ENCODE measurements at places on chromosomes 11 and 22.
A peak's percentile ranks its signal among the peaks of the same experiment; 100 is the strongest.

DNA sequence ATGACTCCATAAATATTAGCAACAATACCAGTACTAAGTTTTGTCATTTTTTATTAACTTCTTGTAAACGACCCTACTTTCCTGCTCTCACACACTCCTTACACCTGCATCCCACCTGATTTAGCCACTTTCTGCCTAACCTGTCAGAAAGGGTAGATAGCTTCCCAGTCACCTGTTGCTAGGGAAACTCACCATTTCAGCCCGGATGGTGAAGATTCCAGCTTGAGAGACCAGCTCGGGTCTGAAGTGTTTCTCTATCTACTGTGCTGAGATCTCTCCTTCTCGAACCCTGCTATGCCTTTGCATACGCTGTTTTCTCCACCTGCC lies at the start of gene PARVG:
Gene PARVG, plus strand, starts transcription at position 220 of the 327 bp plus-strand sequence. CDS start 2,405 bp downstream, outside the sequence.
- no peak for DNase-seq

DNA sequence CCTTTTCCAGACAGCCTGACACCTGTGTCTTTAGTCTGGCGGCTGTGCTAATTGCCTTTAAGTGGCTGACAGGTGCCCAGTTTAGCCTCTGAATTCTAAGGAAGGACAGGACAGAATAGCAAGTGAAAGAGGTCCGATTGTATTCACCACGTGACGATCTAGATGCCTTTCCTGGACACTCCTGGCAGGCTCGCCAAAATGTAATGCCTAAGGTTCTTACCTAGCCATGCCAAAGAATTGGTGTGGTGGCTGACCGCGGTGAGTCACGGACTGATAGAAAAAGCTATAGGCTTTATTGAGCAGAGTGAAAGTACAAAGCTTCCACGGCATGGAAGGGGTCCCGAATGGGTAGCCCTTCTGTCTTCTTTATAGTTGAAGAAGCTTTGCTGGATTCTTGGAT lies 26.7 kb downstream of the ANKRD42 start:
- DNase-seq: no peak

GRCh38 chr22:38454353-38455075 lies 485 bp downstream of the KCNJ4 start:
- no peak for DNase-seq

- no peak for DNase-seq
Measured at GRCh38 chr11:70129051-70129592, 51.0 kb downstream of the ANO1 start.

- no peak for DNase-seq
Measured at GRCh38 chr11:36345084-36345511, 49.0 kb downstream of the PRR5L start.

DNA sequence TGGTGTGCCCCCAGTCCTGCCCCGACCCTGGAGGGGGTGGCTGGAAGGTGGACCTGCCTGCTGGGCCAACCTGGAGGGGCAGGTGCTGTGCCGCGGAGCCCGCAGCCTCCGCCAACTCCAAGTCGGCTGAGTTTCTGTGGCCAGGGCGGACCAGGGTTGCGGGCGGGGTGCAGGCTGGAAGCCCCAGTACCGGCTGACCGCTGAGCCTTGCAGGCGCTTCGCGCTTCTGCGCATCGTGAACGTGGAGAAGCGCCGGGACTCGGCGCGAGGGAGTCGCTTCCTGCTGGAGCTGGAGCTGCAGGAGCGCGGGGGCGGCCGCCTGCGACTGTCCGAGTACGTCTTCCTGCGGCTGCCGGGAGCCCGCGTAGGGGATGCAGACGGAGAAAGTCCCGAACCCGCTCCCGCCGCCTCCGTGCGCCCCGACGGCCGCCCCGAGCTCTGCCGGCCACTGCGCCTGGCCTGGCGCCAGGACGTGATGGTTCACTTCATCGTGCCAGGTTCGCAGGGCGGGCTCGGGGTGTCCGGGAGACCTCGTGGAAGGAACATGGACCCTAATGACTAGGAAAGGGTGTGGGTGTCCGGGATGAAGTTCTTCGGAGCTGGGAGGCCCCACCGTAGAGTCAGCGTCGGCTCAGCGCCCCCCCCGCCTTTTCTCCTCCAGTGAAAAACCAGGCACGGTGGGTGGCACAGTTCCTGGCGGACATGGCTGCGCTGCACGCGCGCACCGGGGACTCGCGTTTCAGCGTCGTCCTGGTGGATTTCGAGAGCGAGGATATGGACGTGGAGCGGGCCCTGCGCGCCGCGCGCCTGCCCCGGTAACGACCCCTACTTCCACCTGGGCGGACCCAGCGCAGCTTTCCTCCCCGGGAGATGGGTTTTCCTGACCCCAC lies 10.2 kb downstream of the B4GALNT4 start:
- no peak for DNase-seq

- no peak for DNase-seq
Measured at GRCh38 chr22:46632646-46633249, 12.6 kb downstream of the GRAMD4 start.

DNA sequence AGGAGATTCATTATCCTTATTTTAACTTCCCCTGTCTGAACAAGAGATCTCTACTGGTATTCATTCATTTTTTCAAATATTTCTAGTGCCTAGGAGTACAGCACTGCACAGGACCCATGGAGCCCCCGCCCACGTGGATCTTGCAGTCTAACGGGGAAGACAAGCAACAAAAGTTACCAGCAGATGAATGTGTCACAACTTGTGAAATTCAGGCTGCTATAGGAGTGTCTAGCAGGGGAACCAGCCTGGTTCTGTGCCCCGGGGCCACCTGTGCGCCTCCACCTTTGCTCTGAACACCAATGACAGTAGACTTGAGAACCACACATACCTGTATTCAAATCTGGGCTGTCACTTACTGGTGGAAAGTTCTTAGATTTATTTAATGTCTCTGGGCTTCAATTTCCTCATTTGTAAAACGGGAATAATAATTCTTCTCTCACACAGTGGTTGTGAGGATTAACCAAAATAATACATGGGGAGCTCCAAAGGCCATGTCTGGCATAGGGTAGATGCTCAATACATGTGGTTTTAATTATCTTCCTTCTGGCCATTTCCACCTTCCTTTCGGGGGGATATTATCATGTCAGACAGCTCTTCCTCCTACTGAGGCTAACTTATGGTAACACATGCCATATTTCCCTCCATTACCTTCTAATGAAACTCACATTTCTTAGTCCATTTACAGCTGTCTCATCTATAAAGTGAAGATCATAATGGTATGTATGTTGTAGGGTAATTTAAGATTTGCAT lies 17.8 kb downstream of the POU2AF1 start:
- no peak for DNase-seq

DNA sequence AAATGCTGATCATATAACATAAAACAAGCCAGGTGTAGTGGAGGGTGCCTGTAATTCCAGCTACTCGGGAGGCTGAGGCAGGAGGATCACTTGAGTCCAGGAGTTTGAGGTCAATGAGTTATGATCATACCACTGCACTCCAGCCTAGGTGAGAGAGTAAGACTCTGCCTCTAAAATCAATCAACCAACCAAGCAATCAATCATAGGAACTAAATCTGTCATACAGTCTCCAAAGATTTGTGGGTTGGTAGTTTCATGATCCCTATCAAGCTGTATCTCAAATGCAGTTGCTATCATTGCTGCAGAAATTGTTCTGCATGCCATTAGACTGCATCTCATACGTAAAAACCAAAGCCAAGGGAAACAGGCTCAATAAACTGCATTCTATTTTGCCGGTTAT lies 33.1 kb downstream of the NARS2 start:
- no peak for DNase-seq

DNA sequence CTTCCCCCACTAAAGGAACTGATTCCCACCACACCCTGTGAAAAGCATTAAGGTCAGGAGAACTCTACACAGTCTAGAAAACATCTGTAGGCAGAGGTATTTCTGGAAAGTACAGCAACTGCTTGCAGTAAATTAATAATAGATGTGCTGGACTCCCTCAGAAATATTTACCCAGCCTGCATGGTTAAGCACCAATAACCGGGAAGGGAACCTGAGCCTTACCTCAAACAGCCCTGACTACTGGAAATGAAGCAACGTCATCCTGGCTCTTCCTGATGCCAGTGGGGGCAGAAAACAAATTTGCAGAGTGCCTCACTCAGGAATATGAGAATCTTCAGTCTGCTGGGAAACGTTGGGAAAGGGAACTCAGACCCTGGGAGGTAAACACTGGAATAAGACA lies 318.1 kb downstream of the TENM4 start:
- DNase-seq: no peak

GRCh38 chr11:74490941-74491340 lies 2.6 kb downstream of the LIPT2 start:
- DNase-seq: no peak

- DNase-seq: no peak
Measured at GRCh38 chr11:132094598-132094997, 724.2 kb downstream of the NTM start.

DNA sequence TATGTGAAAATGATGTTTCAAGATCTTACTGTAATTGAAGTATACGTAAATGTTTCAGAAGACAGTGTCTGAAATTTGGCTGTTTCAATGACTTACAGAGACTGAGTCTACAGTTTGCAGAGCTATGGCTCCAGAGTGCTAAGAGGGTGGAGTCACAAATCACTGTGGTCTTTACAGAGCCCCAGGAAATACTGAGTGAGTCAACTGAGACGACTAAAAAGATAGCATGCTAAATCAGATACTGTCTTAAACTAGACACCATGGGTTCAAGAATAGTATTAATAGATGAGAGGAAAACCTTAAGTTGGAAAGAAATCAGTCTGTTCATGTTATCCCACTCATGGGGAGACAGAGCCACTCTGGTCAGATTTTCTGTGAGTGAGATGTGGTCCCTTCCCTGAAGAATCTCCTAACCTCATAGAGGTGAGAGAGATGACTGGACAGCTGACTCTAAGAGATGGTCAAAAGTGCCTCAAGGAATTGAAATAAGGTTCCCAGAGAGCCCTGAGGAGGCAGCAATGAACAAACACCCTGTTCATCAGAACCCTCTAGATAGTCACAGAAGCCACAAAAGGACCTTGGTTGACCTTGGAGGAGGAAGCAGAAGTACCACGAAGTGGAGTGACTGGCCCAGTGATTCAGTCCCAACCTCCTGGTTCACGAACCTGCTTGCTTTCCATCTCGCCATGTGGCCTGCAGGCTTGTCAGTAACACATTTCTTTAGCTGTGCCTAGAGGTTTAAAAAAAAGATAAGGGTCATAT lies 30.2 kb downstream of the C11orf91 start:
- no peak for DNase-seq

- no peak for DNase-seq
Measured at GRCh38 chr11:62416596-62416995, 2.2 kb upstream of the SCGB1A1 start.

- no peak for DNase-seq
Measured at GRCh38 chr11:45554230-45554967, 111.0 kb downstream of the CHST1 start.

GRCh38 chr22:19867617-19868016 lies 12.9 kb upstream of the GNB1L start:
- DNase-seq: no peak

DNA sequence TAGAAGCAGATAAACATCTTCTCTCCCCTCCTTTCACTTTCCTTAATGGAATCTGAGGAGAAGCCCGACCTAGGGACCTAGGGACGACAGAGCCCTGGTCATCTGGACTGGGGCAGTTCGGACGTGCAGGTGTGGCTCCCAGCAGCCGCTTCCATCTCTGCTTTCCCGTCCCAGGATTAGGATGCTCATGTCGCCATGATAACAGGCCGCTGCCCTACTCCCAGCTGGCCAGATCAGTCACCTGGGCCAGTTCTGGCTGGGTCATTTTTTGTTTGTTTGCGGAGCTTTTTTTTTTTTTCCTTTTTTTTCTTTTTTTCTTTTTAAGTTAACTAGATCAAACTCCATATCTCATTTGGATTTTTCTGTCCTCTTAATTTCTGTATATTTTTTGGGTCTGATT lies 166.3 kb upstream of the TTC12 start:
- no peak for DNase-seq

- DNase-seq: no peak
Measured at GRCh38 chr11:132528181-132528580, 1004.1 kb downstream of the OPCML start.

GRCh38 chr11:45512471-45513148 lies 152.8 kb downstream of the CHST1 start:
- peak; percentile 35 for DNase-seq

- DNase-seq: no peak
Measured at GRCh38 chr11:118657238-118657637, 22.2 kb downstream of the TREH start.

DNA sequence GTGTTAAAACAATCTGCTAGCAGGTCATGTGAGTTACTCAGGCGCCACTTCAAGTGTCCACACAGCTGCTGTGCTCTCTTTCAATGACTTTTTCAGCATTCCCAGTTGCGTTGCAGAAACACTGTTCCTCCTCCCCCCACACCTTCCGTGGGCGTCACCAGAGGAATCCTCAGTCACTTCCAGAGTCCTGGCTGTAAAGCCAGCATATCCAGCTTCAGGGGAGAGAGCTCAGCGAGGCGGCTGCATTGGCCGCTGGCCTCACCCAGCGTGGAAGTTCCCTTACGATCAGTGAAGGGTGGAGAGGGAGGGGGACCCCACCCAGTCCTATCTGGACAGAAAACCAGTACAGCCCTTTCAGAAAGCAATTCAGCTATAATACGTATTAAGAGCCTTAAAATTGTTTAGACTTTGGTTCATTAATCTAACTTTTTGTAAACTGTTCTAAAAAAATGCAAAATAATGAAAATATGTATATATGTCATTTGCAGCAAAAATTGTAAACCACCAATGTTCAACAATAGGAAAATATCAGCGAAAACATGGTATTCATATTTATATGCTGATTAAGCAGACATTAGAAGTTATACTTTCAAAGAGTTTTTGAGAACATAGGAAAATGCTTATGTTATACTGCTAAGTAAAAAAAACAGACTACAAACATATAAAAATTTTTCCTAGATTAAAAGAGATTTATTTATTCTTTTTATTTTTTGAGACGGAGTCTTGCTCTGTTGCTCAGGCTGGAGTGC lies 2.8 kb upstream of the ANO9 start:
- DNase-seq: peak; percentile 15

- DNase-seq: no peak
Measured at GRCh38 chr11:2398664-2399355, 1.7 kb upstream of the TSSC4 start.

DNA sequence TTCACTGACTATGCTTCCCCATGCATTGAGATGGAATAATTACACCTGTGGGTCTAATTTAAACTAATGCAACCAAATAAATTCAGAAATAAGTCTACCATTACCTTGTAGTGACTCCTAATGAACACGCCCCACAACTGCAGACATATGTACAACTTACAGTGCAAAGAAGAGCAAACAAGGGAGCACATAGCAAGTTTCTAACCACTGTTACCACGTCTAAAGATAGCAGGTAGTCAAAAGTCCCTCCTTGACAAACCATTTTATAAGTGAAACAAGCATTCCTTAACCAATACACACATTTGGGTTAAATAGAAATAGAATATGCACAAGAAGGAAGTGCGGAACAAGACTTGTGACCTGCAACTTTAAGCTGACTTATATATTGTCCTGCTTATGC lies 20.6 kb downstream of the PHF21A start:
- DNase-seq: no peak

GRCh38 chr22:47213571-47214230 lies 451.3 kb downstream of the TBC1D22A start:
- DNase-seq: no peak

DNA sequence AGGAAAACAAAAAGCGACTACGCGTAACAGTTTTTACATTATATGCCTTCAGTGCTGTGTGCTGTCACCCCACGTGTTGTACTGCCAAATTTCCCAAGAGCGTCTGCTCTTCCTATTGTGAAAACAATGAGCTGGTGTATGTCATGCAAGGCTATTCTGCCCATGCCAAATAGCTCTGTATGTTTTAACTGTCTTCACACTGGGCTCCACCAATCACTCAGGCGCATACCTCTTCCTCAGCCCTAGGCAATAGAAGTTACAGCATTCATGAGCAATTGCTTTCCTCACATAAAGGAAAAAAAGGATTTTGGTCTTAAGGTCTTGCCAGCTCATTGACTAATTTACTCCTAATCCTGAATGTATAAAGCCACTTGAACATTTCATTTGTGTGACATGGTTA lies 606.8 kb downstream of the NTM start:
- no peak for DNase-seq

All from NCI-H1092 (cell line).